ENCODE measurements at places on chromosomes 13 and 19.

GRCh38 chr19:16208847-16209665 is 11.3 kb downstream of the AP1M1 start:
- no peak for DNase-seq

DNA sequence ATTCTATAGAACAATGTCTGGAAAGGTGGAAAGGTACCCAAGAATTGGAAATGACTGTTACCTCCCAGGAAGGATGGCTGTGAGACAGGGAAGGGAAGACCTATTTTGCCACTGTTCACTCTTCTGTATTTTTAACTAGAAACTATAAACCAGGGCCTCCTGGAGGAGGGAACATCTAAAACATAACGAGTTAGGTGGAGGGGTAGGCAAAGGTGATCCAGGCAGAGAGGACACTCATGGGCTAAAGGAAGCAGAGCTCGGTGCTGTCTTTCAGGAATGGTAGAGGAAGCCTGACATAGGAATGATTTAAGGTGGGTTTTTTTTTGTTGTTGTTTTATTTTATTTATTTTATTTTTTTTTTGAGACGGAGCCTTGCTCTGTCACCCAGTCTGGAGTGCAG is 5.8 kb downstream of the EIF3K start:
- DNase-seq: no peak

DNA sequence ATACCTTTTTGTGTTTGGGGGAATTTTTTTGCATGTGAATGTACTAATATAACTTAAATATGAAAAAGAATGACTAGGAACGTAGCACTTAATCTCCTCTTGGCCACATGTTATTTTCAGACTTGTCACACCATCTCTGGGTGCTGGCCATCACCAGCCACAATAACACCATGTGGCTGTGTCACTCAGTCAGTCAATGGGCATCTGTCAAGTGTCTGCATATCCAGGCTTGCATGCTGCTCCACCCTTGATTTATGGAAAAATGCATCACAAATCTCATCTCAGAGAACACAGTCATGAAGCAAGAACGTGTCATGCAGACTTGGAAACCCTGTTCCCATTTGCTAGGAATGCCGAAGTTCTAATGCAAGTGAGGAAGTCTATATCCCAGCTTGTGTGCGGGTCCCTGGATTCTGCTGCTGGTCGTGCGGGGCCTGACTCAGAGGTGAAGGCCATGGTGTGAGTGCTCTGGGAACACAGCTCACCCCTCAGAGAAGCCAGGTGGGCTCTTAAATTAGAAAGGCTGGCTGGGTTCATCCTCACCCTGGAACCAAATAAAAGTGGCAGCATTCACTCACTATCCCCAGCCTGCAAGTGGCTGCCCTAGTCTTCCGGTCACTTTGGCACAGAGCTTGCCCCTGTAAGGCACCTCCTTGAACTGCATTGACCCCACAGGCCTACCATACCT is 53.6 kb upstream of the ARHGEF7 start:
- DNase-seq: no peak

GRCh38 chr13:79516595-79516994 is 35.6 kb downstream of the NDFIP2 start:
- DNase-seq: no peak

DNA sequence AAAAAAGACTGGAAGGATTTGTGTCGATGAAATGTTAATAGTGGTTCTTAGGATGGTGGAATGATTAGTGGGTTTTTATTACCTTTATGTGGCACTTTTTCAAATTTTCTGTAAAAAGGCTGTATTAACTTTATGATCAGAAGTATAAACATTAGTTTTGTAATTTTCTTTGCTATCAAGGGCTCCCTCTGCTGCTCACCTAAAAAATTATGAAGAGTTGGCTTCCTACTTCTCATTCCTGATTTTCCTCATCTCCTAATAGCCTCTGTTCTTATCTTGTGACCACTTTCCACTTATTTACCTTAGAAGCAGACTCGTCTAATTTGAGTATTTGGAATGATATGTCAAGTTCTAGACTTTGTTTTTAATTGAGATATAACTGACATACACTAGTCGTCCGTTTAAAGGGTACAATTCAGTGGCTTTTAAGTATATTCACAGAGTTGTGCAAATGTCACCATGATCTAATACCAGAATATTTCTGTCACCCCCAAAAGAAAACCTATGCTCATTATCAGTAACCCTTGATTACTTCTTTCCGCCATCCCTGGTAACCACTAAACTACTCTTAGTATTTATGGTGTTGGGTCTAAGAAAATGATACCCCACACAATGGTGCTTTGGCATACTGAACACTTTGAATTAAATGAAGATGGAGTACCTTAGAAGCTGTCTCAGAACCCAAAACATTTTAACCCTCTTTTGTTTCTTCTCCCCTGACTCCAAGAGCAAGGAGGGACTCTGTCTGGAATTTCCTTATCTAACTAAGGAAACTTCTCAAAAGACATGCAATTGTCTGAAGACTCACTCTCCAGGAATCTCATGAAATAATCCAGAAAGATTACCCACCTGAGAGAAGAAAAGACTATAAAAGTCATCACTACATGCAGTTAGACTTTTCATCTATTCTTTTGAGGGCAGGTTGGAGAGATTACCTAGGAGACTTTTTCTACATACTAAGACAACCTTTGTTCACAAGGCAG is 311.3 kb downstream of the DLEU7 start:
- no peak for DNase-seq
